ENCODE measurements at places on chromosomes 3 and 15.

DNA sequence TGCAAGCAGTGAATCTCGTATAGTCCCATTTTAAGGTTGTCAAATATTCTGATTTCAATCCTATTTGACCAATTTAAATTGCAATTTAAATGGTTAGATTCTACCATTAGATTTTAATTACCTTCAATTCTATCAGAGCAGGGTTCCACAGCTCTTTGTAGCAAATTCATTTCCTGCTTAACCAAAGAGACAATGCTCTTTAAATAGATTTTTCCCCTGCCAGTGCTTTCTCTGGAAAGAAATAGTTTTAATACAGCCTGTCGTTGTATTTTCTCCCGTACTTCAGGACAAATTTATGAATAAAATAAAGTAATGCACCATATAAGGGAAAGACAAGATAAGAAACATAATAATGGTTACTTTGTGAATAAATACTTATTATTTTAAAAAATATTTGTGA is 62.8 kb downstream of the ZPLD1 start:
- DNase-seq: no peak

GRCh38 chr15:68907396-68907923 is 22.9 kb upstream of the SPESP1 start:
- no peak for DNase-seq

- DNase-seq: peak; percentile 16
Observed at GRCh38 chr3:30672959-30673358, 66.6 kb downstream of the TGFBR2 start.

DNA sequence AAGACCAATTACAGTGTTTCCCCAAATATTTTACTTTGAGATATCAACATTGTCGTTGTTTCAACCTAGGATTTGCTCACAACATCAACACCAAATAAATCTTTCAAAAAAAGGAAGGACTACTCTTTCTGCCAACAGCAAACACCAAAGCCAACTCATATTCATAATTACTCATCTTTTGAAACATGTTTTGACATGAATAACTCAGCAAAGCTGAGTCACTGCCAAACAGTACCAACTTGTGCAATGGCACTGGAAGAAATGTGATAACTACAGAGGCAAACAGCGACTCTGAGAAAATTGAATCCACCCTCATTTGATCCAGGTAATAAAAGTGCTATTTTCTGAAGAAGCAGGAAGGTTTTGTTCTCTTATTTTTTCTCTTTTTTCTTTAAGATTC is 67.2 kb downstream of the PEX5L start:
- peak; percentile 55 for DNase-seq

DNA sequence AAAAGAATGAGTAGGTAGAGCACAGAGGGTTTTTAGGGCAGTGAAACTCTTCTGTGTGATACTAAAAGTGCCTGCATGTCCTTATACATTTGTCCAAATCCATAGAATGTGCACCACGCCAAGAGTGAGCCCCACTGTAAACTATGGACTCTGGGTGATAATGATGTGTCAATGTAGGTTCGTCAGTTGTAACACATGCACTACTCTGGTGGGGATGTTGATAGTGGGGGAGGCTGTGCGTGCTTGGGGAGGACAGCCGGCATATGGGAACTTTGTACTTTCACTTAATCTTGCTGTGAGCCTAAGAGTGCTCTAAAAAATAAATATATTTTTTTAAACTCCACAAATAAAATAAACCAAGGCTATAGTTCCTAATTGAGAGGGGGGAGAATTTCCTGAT is 319.2 kb downstream of the SHQ1 start:
- no peak for DNase-seq

GRCh38 chr3:42529468-42529867 is 27.0 kb downstream of the VIPR1 start:
- DNase-seq: no peak

Data from NCI-H446 treated with DMSO at 0.1 percent for 48 hours (cell line).